Epithelial cell of umbilical artery (primary cell): ENCODE measurements at places on chromosomes 11 and 22. TPM values are rescaled to one million over a fixed set of nuclear protein-coding genes. Genes with fewer than 3 reads are reported as not detected.

Gene XRRA1
- total RNA-seq: 4.5 and 7.1 TPM in 2 replicates

Gene TMEM191B
- total RNA-seq: 0.15 TPM in 1 of 2 replicates, not detected in the other

Gene SCGB2A2
- total RNA-seq: not detected in 2 replicates

Gene DRG1
- 105 and 131 TPM in 2 replicates for total RNA-seq

Gene DDIAS
- total RNA-seq: 7.5 and 13.2 TPM in 2 replicates

Gene MYO18B
- under 0.01 TPM in 2 replicates for total RNA-seq

Gene VSIG2
- 0.46 TPM in 1 of 2 replicates, not detected in the other for total RNA-seq

Gene OR4D5
- total RNA-seq: not detected in 2 replicates

Gene CDC42BPG
- 0.15 and 0.32 TPM in 2 replicates for total RNA-seq

Gene MYO7A
- 0.65 and 0.76 TPM in 2 replicates for total RNA-seq

Gene SRSF8
- 12.0 and 16.0 TPM in 2 replicates for total RNA-seq

Gene SLC6A5
- not detected in 2 replicates for total RNA-seq

Gene TRIM34
- 5.8 and 26.4 TPM in 2 replicates for total RNA-seq

Gene APOA5
- not detected in 2 replicates for total RNA-seq

Gene ANKK1
- total RNA-seq: not detected in 2 replicates

Gene LRRC4C
- under 0.01 TPM in 1 of 2 replicates, not detected in the other for total RNA-seq

Gene TTLL12
- total RNA-seq: 28.3 and 32.2 TPM in 2 replicates

Gene OR5A1
- not detected in 2 replicates for total RNA-seq

Gene ALDH3B2
- total RNA-seq: not detected in 2 replicates

Gene SCUBE2
- total RNA-seq: 0.15 and 0.32 TPM in 2 replicates

Gene UCP2
- total RNA-seq: 0.30 and 2.3 TPM in 2 replicates

Gene CD6
- total RNA-seq: not detected in 2 replicates

Gene SCO2
- total RNA-seq: 2.9 and 4.9 TPM in 2 replicates

Gene SLC1A2
- total RNA-seq: not detected in 2 replicates

Gene BRD1
- 21.4 and 27.5 TPM in 2 replicates for total RNA-seq

Gene HMOX1
- total RNA-seq: 14.6 and 50.8 TPM in 2 replicates
